ENCODE measurements at places on chromosomes 13 and 19. TPM values are rescaled to one million over a fixed set of nuclear protein-coding genes. Genes with fewer than 3 reads are reported as not detected.
A peak's percentile ranks its signal among the peaks of the same experiment; 100 is the strongest.

Gene IRGC
- total RNA-seq = not detected

Gene ZNF180
- 34.6 TPM for total RNA-seq

Gene EBI3
- total RNA-seq = 0.33 TPM

Gene KANK3
- 0.09 TPM for total RNA-seq

Gene PDX1
- not detected for total RNA-seq

Gene EPN1
- total RNA-seq = 73.8 TPM

- no peak for DNase-seq
Measured at GRCh38 chr19:10557603-10558197, 8.1 kb downstream of the KRI1 start.

DNA sequence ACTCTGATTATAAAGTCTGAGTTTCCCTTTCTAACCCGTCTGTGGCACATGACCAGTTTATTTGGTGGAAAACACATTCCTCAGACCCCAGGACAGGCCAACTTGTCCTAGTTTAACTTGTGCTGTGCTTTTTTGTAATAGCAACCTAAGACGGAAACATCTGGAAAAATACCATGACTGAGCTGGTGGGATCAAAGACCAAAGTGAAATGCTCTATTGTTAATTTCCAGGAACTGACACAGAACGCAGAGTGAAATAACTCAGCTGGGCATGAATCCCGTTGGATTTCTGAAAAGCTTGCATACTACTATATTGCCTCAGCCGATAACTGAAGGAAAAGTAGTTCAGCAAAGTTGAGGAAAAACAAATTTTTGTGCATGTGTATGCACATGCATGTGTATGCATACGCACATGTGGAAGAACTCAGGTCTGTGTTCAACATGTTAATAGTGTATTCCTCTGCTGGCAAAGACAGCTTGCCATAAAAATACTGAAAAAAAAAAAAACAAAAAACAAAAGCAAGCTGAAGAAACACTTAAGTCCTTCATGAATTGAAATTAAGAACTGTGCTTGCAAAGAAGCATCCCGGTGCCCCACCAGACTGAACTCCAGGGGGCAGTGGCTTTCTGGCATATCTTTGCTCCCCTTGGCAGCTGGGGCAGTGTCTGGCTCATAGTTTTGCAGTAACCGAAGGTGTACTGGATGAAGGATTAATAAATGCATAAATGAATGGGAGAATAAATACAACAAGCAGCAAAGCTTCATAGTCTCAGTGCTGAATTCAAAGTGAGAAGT, 187.8 kb downstream of the LHFPL6 start:
- peak; percentile 96 for DNase-seq

DNA sequence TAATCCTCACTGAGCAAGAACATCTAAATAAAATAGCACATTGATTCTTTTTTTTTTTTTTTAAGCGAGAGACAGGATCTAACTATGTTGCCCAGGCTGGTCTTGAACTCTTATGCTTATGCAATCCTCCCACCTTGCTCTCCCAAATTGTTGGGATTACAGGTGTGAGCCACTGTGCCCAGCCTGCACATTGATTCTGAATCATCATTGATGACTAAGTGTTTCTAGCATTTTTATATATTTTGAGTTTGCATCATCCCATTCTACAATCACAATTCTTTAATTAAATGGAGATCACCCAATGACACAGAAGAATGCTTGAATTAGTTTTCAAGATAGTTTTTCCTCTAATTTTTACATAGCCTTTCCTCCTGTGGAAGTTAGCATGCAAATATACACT, 354.1 kb downstream of the KLF5 start:
- no peak for DNase-seq

DNA sequence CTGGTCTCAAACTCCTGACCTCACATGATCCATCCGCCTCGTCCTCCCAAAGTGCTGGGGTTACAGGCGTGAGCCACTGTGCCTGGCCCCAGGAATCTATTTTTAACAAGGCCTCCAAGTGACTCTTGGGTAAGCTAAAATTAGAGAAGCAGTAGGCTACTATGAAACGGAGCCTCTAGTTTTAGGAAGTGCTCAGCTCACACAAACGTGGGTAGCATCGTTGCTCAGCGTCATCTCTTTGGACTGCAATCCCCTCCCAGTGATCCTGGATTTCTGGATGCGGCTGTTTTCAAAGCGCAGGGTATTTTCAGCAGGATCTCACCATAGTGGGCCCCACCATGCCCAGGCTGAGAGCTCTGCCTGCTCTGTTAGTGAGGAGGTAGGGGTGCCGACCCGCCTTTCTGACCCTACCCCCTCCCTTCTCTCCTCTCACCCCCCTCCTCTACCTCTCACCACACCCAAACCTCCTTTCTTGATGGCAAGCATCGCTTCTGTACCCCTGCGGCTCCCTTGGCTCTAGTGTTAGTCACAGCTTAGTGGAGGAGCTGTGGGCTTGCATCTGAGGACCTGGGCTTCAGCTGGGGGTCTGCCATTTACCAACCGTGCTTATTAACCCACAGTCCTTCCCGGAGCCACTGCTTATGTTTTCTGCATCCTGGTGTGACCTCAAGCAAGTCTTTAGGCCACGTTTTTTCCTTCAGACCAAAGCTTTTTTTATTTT, 34.2 kb downstream of the GJA3 start:
- no peak for DNase-seq

DNA sequence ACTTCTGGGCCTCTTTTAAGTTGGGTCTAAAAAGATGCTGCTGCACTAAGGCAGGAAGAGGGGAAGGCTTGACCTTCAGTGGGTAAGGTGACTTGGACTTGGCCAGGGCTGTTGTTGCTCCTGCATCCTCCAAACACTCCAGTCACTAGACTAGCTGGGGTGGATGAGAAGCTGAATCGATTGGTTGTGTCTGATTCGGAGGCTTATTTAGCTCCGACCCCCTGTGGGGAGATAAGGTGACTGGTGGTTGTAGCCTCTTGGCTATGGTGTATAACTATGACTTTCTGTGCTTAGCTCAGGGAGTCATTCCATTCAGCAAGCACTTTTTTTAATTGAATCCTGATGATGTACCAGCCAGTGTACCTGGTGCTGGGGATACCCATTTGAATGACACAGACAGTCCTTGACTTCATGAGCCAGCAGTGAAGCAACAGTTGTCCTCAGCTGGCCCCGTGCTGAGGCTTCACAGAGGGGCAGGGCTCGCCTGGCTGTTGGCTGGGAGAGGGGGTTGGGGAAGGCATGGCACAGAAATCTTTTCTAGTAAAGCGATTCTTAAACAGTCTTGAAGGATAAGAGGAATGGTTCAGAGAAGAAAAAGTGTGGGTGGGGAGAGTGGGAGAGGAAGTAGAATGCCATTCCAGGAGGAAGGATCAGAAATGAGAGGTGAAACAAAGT, 9.9 kb downstream of the PCDH8 start:
- DNase-seq = no peak

DNA sequence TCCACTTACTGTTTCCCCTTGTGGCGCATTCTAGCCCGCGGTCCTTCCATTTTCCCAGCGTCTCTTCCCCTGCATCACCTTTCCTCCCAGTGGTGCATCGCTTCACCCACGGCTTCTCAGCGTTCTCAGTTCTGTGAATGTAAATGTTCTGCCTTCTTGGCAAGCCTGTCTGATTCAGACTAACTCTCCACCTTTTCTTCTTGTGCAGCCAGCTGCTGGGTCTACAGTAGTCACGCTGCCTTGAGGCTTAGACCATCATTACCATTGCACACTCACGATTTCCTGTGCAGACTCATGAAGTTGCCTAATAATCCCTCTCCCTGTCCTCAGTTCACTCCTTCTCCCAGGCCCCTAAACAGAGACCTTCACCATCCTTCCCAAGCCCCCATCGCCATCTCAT, 75.0 kb downstream of the DHRS12 start:
- peak; percentile 81 for DNase-seq

DNA sequence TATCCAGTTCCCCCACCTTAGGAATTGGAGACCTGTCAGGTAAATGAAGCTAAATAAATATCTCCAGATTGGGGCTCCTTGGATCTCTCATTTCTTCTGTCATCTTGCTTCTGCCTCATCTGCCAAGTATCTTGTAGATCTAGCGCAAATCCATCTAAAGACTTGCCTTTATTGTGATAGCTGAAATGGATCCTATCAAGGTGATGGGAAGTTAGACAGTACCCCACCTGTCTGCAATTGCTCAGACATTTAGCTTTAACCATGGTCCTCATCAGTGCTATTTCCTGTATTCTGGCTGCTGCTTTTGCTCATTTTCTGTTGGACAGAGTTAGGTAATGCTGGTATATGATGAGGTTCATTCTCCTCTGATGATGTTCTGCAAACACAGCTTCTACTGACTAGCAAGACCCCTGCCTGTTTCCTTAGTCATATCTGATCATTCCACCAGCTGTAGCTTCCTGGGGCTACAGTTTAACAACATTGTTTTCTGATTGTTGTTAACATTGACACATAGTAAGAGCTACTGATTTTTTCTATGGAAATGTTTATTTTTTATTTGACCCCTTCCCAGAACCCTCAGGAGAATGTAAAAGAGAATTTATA, 340.0 kb downstream of the DCT start:
- no peak for DNase-seq

GRCh38 chr13:75495938-75496337, 14.0 kb upstream of the TBC1D4 start:
- peak; percentile 52 for DNase-seq

- no peak for DNase-seq
Measured at GRCh38 chr19:10079031-10079453, 7.1 kb upstream of the SHFL start.

DNA sequence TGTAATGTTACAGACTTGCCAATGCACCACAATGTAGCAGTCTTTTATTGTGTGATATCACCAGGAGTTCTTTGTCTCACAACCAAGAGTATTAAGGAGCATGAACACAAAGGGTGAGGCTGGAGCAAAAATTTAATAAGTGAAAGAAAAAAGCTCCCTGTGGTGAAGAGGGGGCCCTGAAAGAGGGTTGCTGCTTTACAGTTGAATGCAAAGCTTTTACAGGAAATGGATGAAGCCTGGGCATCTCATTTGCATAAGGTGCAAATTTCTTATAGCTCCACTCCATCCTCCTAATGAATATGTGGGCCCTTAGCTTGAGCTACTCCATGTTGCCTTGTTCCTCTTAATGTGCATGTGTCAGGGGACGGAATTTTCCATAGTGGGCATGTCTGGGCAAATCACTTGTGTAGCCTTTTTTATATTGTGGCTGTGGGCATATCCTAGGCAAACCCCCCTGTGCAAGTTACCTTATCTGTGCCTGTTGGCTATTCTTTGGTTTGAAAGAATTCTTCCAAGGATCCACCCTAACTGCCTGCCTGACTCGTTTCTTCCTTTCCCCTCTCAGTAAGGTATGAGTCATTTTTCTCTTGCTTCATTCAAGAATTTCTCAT, 45.3 kb upstream of the TRPC4 start:
- DNase-seq = peak; percentile 11

DNA sequence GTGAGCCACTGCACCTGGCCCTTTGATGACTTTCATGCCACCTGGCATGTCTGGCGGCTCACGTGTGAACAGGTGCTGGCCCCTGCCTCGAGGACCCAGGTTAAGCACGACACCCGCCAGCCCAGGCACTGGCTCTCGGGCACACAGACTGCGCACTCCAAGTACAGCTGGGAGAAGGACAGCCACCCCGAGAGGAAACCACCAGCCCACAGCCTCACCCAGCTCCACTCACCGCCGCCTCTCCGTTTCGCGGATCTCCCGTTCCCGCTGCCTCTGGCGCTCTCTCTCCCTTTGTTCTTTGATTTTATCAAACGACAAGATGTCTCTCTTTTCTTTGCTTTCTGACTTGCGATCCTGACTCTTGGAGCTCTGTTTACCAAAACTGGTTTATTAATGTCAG, 27.4 kb upstream of the TINCR start:
- DNase-seq = no peak

- no peak for DNase-seq
Measured at GRCh38 chr19:47470447-47471195, 1.1 kb downstream of the SLC8A2 start.

DNA sequence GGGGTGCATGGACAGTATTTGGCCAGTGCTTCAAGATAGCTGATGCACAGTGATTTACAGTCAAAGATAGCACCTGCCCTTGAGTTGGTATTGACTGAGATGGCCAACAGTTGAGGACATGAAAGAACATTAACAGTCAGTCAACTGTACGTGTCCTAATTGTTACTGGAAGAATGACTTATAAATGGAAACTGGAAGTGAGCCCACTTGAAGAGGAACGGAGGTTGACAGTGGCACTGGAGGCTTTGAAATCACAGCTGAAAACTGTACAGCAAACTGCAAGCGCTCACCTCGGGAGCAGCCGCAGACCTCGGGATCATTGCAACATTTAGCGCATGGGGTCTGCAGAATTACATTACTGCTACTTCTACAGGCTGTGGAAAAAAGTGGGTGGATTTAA, 77.1 kb downstream of the GGACT start:
- DNase-seq = no peak

GRCh38 chr19:55175117-55175867, 4.8 kb downstream of the SYT5 start:
- no peak for DNase-seq

- DNase-seq = no peak
Measured at GRCh38 chr13:51781246-51782022, 22.5 kb downstream of the DHRS12 start.

GRCh38 chr19:8517551-8518442, 3.8 kb upstream of the ZNF414 start:
- peak; percentile 61 for DNase-seq

DNA sequence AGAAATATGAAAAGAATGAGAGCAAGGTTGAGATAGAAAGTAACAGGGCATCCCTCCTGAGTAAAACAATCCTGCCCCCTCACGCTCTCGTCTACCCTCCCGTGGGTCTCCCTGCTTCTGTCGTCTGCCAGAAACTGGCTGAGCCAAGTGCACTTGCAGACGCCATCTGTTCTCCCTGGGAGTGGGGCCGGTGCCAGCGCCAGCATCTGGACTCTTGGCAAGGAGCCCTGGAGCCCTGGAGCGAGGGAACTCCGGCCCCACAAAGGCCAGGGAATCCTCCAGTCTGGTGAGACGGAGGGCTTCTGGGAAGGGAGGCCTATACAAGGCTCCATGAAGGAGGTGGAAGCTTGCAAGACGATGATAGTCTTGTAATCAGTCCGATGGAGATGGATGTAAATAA, 2.3 kb upstream of the TMEM91 start:
- DNase-seq = peak; percentile 92

DNA sequence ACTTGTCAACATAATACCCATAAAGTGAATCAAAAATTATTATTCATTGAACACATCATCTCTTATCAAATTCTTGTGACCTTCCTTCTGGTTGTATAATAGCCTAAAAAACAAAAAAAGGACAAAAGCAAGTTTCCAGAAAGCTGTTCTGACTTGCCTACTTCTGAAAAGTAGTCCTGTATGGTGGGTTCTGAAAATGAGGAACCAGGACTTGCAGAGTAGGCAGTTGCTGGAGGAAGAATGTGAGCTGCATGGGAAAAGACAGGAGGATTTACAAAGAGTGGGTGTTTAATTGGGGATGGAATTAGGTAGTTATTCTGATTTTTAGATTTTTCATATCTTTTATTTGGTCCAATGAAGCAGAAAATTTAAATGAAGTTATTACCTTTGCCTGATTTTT, 56.7 kb downstream of the RCBTB2 start:
- DNase-seq = no peak

DNA sequence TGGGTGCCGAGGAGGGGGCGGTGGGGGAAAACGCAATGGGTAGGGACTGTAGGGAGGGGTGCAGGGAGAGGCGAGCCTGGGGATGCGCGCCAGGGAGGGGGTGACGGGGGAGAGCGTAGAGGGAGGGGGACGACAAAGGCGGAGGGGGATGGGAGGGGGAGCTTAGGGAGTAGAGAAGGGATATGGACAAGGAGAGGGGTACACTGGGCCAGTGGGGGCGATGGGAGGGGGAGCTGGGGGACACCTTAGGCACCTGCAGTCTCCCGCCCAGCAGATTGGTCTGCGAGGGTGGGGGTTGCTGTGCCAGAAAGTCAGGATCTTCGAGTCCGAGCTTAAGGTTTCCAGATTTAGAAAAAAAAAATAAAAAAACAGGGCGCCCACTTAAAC, 15.7 kb downstream of the CCDC124 start:
- DNase-seq = no peak

- peak; percentile 59 for DNase-seq
Measured at GRCh38 chr19:39408392-39409207, 2.0 kb downstream of the ZFP36 start.
